ENCODE measurements at places on chromosomes 4 and X.

- DNase-seq: no peak
These were observed 30.4 kb downstream of the TXK start for GRCh38 chr4:48103483-48104139.

DNA sequence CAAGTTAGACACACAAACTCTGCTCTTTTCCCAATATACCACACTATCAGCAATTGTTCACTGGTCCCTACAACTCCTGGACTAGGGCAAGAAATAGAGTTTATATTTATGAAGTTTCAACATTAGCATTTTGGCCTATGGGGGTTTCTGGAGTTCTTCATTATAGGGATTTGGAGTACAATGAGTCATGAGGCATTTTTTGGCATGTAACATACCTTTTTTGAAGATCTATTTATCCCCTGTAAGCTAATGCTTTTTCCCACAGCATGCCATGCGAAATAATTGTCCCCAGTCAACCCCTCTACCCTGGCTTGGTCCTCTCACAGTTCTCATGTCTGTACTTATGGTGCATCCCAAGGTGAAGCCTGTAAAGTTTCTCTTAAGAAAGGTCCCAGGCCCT, 36.7 kb upstream of the EDA2R start:
- no peak for DNase-seq

DNA sequence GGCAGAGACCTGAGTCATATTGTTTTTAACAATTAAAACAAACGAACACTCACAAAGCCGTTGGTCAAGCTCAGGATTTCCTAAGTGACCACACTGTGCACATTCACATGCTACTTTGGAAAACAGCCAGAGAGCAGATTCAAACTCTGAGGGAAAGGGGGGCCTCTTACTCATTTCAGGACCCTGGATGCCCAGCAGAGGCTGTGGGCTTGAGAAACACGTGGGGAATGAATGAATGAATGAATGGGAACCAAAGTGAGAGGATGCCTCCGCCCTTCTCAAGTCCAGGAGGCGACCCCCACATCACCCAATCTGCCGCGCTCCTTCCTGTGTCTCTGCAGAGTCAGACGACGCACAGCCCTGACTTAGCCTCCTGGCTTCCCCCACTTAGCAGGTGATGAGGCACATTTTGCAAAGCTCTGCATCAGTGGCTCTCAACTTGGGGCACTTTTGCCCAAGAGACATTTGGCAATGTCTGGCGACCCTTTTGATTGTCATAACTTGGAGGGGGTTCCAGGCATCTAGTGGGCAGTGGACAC, 76.0 kb downstream of the ABLIM2 start:
- DNase-seq: no peak

DNA sequence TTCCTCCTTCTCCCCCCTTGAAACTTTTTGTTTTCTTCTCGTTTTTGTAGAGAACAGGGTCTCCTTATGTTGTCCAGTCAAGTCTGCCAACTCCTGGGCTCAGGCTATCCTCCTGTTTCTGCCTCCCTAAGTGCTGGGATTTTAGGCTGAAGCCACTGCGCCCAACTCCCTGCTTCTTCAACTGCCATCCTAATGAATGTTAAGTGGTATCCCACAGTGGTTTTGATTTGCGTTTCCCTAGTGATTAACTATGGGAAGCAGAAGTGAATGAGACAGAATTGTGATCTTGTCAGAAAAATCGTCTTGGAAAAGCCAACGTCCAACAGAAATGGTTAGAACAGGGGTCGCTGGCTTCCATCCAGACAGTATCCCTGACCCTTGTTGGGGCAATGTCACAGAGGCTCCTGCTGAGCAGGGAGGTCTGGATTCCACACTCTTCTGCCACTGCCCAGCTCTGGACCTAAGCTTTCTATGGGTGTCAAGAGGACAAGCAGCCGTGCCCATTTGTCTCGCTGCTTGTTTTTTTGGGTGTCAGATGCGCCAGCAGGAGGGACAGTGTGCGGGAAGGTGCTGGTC, 869 bp upstream of the ADD1 start:
- no peak for DNase-seq

DNA sequence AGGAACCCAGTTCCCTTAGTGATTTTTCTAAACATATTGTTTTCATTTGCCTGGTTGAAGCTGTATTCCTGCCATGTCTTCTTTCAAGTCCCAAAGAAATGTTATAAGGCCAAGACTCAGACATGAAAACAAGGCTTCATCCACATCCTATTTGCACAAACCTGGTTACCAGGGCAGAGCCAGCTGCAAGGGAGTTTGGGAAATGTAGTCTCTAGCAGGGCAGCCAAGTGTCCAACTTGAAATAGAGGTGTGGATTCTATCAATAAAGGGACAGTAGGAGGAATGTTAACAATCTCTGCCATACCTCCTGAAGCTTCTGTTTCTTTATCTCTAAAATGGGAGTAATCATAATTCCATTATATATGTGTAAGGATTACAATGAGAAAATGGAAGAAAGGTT, 56.6 kb downstream of the INTS12 start:
- DNase-seq: no peak

DNA sequence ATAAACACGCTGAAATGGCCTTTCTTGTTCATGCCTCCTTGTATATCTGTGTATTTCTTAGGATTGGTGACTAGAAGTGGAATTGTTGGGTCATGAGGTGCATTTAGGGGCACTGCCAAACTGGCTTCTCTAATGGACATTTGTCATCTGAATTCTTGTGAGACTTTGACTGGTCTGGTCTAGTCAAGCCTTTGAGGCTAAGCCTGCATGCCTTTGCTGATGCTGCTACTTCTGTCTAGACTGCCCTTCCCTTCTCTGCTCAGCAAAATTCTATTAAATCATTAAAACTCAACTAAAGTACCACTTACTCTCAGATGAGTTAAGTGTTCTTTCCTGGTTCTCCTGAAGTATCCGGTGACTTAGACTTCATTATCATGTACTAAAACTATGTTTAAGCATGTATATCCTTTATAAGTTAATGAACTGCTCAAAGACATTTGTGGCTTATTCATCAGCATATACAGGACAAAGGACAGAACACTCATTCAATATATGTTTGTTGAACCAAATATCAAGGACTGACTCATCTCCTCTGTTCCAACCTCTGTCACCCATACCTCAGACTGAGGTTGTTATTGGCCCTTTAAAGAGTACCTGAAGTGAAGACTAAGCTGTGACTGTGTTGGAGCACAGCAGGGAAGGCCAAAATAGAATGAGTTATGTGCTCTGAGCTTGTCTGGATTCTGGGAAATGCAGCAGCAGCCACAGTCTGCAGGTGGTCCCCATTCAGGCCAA, 9.0 kb downstream of the TCEAL1 start:
- DNase-seq: no peak

DNA sequence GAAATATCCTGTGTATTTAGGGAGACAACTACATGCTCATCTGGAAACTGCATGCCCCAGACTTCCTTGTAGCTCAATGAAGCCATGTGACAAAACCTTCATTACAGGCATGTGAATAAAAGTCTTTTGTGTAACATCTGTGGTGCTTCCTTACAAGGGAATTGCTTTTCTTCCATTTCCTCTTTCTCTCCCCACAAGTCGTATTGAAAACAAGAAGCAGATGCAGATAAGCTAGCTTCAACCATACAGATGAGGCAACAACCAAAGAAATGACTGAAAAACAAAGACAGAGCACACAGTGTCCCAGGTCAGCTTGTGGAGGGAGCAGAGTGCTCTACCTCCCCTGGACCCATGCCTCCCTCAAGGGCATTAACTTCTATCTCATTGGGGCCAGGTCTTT, 115.8 kb upstream of the INPP4B start:
- no peak for DNase-seq

DNA sequence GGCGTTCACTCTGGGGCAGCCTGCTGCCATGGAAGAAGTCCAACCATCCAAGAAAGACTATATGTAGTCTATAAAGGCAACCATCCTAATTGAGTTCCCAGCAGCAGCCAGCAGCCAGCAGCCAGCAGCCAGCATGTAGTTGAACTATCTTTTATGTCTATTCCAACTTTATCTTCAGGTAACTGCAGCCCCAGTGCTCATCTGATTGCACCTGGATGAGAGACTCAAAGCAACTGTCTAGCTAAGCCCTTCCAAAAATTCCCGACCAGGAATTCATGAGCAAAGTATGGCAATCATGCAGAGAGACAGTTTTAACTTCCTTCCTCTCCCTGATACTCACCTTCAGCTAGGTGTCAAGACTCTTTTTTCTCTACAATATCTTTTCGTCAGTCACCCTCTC, 216.8 kb downstream of the ANTXR2 start:
- no peak for DNase-seq

DNA sequence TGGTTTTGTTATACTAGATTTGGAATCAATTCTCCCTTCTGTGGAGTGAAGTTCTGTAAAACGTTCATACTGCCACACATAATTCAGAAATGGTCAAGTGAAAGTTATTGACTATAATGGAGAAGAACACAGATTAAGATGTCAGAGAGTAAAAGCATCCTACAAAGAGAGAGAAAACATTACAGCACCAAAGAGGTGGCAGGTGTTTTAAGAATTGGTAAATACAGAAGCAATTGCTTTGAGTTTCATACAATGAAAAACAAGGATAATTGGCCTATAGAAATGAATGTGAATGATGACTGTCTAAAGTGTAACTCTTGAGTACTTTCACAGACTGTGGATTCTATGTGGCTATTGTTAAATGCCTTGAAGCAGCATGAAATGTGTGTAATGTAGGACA, 435.6 kb upstream of the SMIM31 start:
- DNase-seq: no peak

GRCh38 chr4:53974561-53974960, 89.8 kb downstream of the CHIC2 start:
- no peak for DNase-seq

- no peak for DNase-seq
These were observed 7.5 kb upstream of the TIMP1 start for GRCh38 chrX:47574547-47575301.

DNA sequence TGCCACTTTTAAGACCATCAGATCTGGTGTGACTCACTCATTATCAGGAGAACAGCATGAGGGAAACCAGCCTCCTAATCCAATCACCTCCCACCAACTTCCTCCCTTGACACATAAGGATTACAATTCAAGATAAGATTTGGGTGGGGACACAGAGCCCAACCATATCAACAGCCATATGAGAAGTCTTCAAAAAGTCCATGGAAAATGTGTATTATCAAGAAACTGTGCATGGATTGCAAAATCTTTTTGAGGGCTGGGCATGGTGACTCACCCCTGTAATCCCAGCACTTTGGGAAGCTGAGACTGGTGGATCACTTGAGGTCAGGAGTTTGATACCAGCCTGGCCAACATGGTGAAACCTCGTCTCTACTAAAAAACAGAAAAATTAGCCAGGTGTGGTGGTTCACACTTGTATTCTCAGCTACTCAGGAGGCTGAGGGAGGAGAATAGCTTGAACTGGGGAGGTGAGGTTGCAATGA, 17.8 kb upstream of the RPL39 start:
- no peak for DNase-seq

GRCh38 chr4:112377171-112377570, 80.0 kb downstream of the ALPK1 start:
- no peak for DNase-seq

- DNase-seq: no peak
These were observed 9.0 kb upstream of the SLC26A1 start for GRCh38 chr4:1002131-1002630.

GRCh38 chrX:134431894-134432293, 28.1 kb upstream of the HPRT1 start:
- no peak for DNase-seq

DNA sequence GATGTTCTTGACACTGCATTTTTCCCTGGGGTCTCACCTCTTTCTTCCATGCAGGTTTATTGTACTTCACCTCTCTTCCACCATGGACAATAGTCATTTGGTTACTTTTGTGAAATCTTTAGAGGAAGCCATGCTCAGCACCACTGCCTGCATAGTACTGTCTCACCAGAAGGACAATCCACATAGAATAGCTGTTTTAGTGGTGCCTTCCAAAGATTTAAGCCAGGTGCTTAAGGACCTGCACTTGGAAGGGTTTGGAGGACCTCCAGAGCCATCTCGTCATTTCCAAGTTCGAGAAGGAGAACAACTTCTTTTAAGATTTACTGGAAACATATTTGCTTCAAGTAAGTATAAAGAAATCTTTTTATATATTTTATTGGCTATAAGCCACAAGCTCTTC, 26.7 kb downstream of the DTHD1 start:
- no peak for DNase-seq

DNA sequence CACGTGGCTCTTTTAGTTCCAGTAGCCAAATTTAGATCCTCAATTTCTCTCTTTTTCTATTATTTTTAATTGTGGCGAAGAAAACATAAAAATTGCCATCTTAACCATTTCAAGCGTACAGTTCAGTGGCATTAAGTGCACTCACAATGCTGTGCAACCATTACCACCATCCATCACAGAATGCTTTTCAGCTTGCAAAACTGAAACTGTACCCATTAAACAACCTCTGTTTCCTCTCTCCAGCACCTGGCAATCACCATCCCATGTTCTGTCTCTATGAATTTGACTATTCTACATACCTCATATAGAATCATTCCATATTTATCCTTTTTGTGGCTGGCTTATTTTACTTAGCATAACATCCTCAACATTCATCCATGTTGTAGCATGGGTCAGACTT, 74.9 kb downstream of the METTL14 start:
- no peak for DNase-seq

GRCh38 chr4:453267-453666, 45.7 kb downstream of the ZNF721 start:
- DNase-seq: no peak

- no peak for DNase-seq
These were observed 7.0 kb upstream of the NKX1-1 start for GRCh38 chr4:1413204-1413663.

- DNase-seq: no peak
These were observed 114.6 kb downstream of the RBM47 start for GRCh38 chr4:40515037-40515397.

DNA sequence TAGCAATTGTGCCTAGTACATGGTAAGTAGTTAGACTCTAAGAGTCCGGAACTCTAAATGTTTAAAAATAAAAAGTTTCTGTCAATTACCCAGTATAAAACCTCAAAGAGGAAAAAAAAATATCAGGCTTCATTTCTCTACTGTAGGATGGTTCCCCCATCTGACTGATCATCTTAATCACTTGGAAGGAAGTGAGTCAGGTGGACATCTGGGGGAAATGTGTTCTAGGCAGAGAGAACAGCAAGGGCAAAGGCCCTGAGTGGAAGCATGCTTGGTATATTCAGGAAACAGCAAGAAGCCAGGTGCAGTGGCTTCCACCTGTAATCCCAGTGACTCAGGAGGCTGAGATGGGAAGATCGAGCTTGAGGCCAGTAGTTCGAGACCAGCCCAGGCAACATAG, 2.9 kb upstream of the EIF1AX start:
- DNase-seq: no peak

GRCh38 chrX:111460607-111461006, 48.6 kb upstream of the DCX start:
- DNase-seq: no peak

GRCh38 chrX:135086197-135086854, 34.0 kb downstream of the ETDB start:
- DNase-seq: no peak

GRCh38 chrX:69104756-69105434, 60.4 kb downstream of the PJA1 start:
- DNase-seq: no peak

DNA sequence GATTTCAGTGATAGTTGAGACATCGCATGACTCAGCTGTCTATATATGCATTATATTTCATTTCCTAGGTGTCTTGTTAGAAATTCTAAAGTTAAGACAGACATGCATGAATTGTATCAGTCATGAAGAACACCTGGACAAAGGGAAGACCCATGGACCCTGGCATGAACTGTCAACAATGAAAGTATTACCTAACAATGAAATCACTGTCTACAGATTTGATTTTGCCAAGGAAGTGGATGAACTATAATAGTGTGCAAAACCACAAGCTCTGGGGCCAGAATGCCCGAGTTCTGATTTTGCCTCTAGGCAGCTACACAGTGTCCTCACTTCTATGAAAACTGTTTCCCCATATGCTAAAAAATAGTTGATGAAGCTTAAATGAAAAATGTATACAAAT, 386.1 kb downstream of the NLGN4X start:
- no peak for DNase-seq

Data from stimulated activated CD8-positive, alpha-beta memory T cell treated with anti-CD3 and anti-CD28 coated beads, Interleukin-4, amount 100 ng/mL, for 24 hours (primary cell).